ENCODE measurements at places on chromosomes 1 and 21.

GRCh38 chr1:169113613-169114119 is 7.2 kb downstream of the ATP1B1 start:
- DNase-seq = no peak

DNA sequence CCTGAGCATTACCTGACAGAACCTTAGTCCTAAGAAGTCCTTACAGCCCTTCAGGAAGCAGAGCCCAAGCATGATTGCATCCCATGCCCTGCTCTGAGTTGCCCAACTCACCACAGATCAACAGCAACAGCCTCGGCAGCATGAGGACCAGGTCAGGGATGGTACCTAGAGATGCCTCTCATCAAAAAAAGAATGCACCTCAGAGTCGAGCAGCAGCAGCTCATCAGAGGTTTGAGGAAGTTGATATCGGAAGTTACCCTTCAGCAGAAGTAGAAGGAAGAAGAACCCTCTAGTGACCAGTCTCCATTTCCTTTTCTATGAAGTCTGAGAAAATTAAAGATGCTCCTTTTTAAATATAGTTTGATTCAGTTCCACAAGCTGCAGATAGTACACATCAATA is at the start of gene FCRL1:
FCRL1 (minus strand) TSS at position 225 of the 400 bp plus-strand sequence; CDS start at position 142, 83 bp downstream.
- DNase-seq = no peak

- no peak for DNase-seq
Measured at GRCh38 chr1:217117973-217118465, 394.8 kb upstream of the ESRRG start.

DNA sequence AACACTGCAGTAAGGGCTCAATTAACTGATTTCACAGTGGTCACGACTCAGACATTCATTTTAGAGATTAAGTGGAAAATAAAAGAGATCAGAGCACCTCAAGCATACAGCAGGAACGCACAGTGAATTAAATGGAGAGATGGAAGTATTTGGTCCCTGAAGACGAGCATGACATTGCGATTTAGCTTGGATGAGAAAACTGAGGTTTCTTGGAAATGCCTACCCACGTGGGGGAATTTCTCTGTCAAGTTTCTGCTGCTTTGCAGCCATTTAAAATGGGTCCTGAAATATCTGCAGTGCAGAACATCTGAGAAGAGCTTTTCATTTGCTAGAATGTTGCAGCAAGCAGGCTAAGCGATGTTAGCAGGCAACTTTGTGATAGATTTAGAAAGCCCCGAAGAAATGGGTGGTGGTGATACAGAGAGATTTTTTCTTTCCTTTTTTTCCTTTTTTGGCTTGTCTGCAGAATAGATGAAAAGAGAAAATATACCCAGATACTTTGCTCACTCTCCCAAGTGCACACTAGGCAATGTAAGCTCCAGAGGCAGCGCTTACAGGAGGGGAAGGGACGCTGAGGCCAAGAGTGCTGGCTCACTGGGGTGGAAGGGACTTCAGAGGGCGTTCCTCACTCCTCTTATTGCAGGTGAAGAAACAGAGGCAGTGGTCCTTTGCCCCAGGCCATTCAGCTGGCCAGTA is 258.0 kb downstream of the KCNJ6 start:
- DNase-seq = no peak

DNA sequence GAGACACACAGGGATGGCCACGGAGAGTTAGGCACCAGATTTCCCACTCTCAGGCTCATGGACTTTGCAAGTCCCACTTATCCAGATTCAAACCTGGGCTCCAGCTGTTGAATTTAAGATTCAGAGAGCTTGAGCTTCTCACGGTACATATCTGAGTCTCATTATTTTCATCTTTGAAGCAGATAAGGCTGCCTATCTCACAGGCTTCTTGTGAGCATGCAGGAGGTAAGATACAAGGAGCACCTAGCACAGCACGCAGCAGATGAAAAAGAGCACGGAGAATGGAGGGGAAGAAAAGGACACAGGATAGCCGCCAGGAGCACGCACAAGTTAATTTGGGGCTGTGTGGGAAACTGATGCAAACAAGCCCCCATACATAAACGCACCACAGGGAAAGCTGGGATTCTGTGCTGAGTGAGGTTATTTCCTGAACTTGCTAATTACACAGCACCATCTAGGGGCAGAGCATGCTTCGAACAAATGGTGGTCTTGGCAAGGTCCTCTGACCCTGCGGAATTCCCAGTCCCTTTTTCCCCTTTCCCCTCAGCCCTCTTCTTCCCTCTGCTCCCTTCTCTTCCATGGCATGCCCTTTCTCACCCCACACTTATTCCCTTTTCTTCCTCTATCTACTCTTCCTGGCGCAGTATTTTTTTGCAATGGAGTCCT is 134.7 kb upstream of the VANGL1 start:
- DNase-seq = no peak

GRCh38 chr1:2438038-2438437 is 25.7 kb upstream of the PEX10 start:
- DNase-seq = no peak

DNA sequence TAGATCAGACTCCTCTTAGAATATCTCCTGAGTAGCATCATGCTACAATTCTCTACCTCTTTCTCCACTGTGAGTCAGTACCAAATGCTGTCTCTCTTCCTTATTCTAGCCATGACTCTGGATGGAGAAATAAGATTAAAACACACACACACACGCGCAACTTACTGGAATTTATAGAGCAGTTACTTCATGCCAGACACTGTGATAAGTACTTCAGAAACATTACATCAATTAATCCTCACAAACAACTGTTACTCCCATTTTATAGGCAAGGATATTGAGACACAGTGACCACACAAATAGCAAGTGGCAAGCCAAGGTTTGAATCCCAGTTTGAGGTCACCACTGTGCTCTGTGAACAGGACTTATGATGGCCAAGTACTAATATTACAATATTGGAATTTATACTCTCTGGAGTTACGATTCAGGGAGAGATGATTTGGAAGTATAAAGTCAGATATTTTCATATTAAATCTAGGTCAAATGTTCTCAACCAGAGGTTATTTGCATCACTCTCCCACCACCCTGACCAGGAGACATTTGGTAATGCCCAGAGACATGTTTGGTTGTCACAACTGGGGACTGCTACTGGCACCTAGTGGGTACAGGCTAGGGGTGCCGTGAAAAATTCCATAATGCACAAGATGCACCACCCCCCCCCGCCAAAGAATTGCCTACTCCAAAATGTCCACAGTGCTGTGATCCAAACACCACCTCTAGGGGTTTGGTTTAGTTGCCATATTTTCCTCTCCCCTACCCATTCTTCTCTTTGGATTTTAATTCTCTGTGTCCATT is 221.6 kb downstream of the LTN1 start:
- DNase-seq = no peak

DNA sequence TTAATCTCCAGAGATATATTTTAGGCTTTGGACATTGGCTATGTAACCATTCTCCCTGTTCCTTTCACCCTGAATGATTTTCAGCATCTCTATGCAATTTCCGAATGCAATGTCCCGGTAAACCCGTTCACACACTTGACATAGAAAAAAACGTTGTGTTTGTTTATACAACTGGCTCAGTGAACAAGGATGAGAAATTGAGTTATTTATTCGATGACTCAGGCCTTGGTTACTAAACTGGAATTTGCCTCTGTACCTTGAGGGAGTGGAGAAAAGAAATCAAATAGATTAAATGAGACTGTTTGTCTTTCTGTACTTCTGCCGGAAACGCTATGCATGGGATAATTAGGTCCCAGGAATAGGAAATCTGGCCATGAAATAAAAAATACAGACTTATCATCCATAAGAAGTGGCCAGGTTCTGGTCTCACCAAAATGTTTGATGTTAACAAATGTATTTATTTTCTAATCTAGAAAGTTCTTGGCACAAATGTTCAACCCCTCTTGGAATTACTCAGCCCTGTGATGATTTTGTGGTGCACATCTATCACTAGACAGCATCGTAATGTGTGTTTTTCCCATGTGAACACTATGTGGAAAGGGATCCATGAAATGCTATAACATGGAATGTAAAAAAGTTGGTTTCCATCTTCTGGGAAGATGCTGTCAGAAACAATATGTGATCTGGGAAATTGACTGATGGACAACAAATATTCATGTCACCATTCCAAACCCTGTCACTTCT is 253.9 kb downstream of the DUSP10 start:
- no peak for DNase-seq

DNA sequence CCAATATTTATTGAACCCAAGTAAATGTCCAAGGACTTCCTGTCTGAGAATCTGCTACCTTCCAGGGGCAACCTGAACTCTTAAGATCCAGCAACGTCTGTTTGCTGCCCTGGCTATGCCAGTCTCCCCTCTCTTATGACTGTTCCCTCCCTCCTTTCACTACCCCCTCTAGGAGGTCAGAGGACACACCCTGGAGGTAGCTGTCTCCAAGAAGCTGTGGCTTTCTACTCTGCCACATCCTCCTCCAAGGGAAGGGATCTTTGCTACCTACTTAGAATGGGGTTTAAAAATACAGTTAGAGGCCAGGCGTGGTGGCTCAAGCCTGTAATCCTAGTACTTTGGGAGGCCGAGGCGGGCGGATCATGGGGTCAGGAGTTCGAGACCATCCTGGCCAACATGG is 3.6 kb upstream of the SMPDL3B start:
- DNase-seq = no peak

- DNase-seq = no peak
Measured at GRCh38 chr1:205472737-205473441, 17.0 kb upstream of the BLACAT1 start.

- no peak for DNase-seq
Measured at GRCh38 chr1:4825800-4826450, 171.5 kb downstream of the AJAP1 start.

DNA sequence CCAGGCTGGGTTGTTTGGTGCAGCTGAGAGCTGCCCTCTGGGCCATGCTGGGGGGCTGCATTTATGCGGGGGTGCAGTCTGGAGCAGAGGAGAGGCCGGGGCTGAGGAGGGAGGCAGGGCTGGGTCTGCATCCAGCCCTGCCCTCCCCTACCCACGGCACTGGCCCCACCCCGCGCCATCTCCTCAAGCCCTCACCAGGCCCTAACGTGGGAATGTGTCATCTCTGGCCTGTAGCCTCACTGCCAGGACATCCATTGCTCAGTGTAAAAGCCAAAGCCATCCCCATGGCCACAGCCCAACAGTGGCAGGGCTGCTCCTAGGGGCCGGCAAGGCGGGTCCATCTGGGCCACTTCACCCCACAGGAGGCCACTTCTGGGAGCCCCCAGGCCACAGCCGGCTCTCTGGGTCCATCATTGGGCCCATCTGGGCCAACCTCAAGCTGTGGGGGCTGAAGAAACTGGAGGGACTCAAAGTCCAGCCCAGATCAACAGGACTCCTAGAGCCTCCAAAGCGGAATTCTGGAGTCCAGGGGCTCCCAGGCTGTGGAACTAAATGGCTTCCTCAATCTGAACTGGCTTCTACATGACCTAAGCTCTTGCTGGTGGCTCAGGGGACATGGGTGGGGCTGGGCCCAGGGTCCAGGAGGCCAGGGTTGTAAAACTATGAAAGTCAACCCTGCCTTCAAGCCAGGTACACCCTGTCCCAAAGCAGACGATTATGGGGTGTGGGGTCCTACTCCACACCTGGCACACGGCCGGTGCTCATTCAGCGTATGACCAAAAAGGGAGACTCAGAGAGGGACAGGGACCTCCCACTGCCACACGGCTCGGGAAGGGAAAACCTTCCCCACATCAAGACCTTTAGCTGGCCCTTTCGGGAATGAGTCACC is 32.6 kb downstream of the RUNX3 start:
- DNase-seq = peak; percentile 33

- no peak for DNase-seq
Measured at GRCh38 chr1:41673378-41673777, 188.9 kb upstream of the EDN2 start.

- DNase-seq = no peak
Measured at GRCh38 chr21:38999161-38999560, 184.1 kb downstream of the PSMG1 start.

- peak; percentile 71 for DNase-seq
Measured at GRCh38 chr1:203117611-203118575, 9.6 kb upstream of the ADORA1 start.

- DNase-seq = no peak
Measured at GRCh38 chr1:47672622-47673021, 234.8 kb downstream of the FOXD2 start.

GRCh38 chr1:158177700-158178450 is 2.8 kb upstream of the CD1D start:
- DNase-seq = peak; percentile 99

GRCh38 chr1:161307892-161308638 is 1.7 kb downstream of the MPZ start:
- DNase-seq = no peak

DNA sequence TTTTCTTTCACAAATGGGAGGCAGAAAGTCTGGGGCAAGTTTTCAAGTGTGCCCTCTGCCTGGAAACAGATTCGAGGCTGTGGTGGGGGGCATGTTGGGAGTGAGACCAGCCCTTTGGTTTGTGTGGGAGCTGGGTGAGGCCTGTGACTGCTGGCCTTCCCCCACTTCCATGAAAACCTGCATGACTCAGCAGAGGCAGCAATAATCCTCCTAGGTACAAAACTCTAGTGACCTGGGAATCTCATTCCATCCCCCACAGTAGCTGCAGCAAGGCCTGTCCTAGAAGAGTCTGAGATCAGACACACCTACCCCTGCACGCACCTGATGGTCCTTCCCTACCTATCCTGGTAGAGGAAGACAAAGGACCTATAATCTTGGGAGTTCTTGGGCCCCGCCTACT is 42.1 kb upstream of the KIAA0040 start:
- DNase-seq = no peak

DNA sequence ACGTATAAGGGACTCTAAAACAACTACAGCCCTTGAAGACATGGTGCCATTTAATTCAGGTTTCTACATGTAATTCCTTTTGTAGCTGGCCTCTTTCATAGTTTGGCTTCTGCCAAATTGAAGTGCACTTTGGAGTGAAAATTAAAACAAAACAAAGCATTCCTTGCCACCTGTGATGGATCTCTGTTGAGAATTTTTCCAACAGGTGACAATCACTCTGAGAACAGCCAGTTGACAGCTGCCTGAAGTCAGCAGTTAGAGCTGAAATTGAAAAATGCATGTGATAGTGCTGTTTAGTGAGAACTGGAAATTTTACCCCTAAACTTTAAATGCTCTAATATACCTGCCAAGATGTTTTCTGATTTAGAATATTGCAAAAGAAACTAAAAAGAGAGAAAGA is 134.5 kb downstream of the SNX7 start:
- DNase-seq = no peak

GRCh38 chr1:5977494-5978444 is 14.5 kb downstream of the NPHP4 start:
- DNase-seq = no peak

GRCh38 chr21:33278721-33279120 is 12.6 kb downstream of the IL10RB start:
- DNase-seq = no peak

Data from right lobe of liver (tissue), 6 donors.